ENCODE measurements at places on chromosomes 3 and 15. TPM values are rescaled to one million over a fixed set of nuclear protein-coding genes. Genes with fewer than 3 reads are reported as not detected.

- H3K27ac ChIP-seq, result peak overlapping the region; percentile 95
- peak; percentile 93 for DNase-seq
- H3K4me3 ChIP-seq, result peak overlapping the region; percentile 42
- peaks cover 55% of the 10 kb centered on the region for H3K4me1 ChIP-seq
- no peaks in the 10 kb centered on the region for H3K36me3 ChIP-seq
Measured at GRCh38 chr3:187064210-187065115, 74.8 kb downstream of the RPL39L start.

- H3K36me3 ChIP-seq, result no peaks in the 10 kb centered on the region
- no peaks in the 10 kb centered on the region for H3K4me1 ChIP-seq
- no peaks in the 10 kb centered on the region for H3K27me3 ChIP-seq
- DNase-seq, result peak; percentile 45
Measured at GRCh38 chr15:100131321-100132224, 210.2 kb downstream of the ADAMTS17 start.

DNA sequence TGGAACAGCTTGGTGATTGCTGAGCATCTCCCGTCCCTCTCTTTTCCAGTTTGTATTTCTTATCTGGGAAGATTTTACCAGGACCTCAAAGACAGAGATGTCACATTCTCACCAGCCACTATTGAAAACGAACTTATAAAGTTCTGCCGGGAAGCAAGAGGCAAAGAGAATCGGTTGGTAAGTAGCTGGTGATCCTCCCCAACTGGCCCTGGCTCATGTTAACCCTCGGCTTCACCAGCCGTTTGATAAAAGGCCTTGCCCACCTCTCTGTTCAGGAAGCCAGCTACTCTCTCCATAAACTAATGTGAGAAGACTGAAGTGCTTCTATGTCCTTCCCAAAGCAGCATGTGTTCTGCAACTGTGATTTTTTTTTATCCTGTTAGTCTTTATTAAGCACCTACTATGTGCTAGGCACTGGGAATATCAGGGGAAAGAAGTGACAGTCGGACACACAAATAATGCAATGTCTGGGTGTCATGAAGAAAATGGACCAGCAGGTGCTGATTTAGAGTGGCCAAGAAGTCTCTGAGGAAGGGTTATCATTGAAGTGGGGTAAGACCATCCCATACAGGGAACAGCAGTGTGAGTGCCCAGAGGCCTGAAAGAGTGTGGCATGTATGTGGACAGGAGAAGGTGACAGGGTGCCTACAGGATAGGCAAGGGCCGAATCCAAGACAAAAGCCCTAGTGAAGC lies 1.2 kb downstream of the MANF start:
- no peak for DNase-seq
- H3K27ac ChIP-seq, result 0 out of 2 replicates have a peak overlapping the region, but pooled peaks have one; percentile 44
- H3K27me3 ChIP-seq, result no peaks in the 10 kb centered on the region
- peak overlapping the region; percentile 91 for H3K4me3 ChIP-seq
- H3K4me1 ChIP-seq, result peaks cover 47% of the 10 kb centered on the region
- H3K36me3 ChIP-seq, result peaks cover 23% of the 10 kb centered on the region

GRCh38 chr3:4865714-4866113 lies 113.5 kb upstream of the BHLHE40 start:
- no peak overlapping the region for H3K4me3 ChIP-seq
- no peaks in the 10 kb centered on the region for H3K36me3 ChIP-seq
- H3K27me3 ChIP-seq, result no peaks in the 10 kb centered on the region
- DNase-seq, result no peak
- H3K27ac ChIP-seq, result no peak overlapping the region

- no peak for DNase-seq
- H3K4me1 ChIP-seq, result no peaks in the 10 kb centered on the region
- no peaks in the 10 kb centered on the region for H3K27me3 ChIP-seq
Measured at GRCh38 chr3:156334841-156335545, 214.6 kb downstream of the KCNAB1 start.

DNA sequence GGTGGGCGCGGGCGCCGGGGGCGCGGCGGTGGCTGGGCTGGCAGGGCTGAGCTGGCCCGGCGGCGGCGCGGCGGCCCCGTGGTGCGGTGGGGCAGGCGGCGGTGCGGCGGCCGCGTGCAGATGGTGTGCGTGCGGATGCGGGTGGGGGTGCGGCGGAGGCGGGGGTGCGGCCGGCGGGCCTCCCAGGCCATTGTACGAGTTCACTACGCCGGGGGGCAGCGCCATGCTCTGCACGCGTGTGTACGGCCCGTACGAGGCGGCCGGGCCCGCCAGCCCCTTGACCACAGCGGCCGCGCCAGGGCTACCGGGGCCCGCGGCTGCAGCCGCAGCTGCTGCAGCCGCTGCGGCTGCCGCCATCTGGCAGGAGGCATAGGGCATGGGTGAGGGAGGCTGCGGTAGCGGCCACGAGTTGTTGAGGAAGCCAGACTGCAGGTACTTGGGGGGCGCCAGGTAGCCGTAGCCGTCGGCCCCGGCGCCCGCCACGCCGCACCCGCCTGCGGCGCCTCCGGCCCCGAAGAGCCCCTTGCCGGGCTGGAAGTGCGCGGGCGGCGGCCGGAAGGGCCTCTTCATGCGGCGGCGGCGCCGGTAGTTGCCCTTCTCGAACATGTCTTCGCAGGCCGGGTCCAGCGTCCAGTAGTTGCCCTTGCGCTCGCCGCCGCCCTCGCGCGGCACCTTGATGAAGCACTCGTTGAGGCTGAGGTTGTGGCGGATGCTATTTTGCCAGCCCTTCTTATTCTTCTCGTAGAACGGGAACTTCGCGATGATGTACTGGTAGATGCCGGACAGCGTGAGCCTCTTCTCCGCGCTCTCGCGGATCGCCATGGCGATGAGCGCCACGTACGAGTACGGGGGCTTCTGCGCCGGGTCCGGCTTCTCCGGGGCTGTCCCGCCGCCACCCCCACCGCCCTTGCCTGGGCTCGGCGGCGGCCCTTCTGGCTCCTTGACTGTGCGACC lies 951 bp downstream of the FOXL2 start:
- no peaks in the 10 kb centered on the region for H3K36me3 ChIP-seq
- H3K27me3 ChIP-seq, result 0 out of 2 replicates have a peak, but pooled peaks cover 6% of the 10 kb centered on the region
- no peak for DNase-seq
- H3K4me3 ChIP-seq, result no peak overlapping the region
- no peak overlapping the region for H3K27ac ChIP-seq

GRCh38 chr15:50613600-50613999 lies 67.1 kb upstream of the USP50 start:
- no peaks in the 10 kb centered on the region for H3K27me3 ChIP-seq
- H3K4me3 ChIP-seq, result no peak overlapping the region
- peaks cover 9% of the 10 kb centered on the region for H3K36me3 ChIP-seq
- no peaks in the 10 kb centered on the region for H3K4me1 ChIP-seq

DNA sequence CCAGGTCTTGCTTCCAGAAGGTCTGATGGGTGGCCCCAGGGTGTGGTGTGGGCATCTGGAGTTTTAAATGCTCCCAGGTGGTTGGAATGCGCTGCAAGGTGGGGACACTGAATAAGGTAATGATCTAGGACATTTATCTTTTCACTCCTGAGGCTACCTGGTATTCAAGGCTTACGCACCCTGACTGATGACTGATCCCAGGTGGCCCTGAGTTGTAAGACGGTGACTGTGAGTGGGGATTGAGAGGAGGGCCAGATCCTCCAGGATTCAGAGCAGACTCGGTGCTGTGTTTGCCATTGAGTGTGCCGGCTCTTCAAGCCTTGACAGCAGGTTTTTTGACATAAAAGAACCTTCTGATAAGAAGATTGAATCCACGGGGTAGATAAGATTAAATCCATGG lies 40.3 kb downstream of the SLC6A20 start:
- DNase-seq, result no peak
- no peak overlapping the region for H3K27ac ChIP-seq
- H3K36me3 ChIP-seq, result no peaks in the 10 kb centered on the region
- no peak overlapping the region for H3K4me3 ChIP-seq

GRCh38 chr3:120160050-120160449 lies 65.8 kb upstream of the GSK3B start:
- no peaks in the 10 kb centered on the region for H3K27me3 ChIP-seq
- peak; percentile 90 for DNase-seq
- H3K4me3 ChIP-seq, result no peak overlapping the region
- no peaks in the 10 kb centered on the region for H3K36me3 ChIP-seq
- H3K27ac ChIP-seq, result peak overlapping the region; percentile 98

GRCh38 chr3:25037049-25037547 lies 391.0 kb upstream of the RARB start:
- no peaks in the 10 kb centered on the region for H3K4me1 ChIP-seq
- H3K27me3 ChIP-seq, result no peaks in the 10 kb centered on the region
- no peak overlapping the region for H3K4me3 ChIP-seq
- no peak for DNase-seq

- peaks cover 9% of the 10 kb centered on the region for H3K4me1 ChIP-seq
- DNase-seq, result peak; percentile 86
- no peak overlapping the region for H3K4me3 ChIP-seq
- H3K36me3 ChIP-seq, result no peaks in the 10 kb centered on the region
Measured at GRCh38 chr3:52525680-52526561, 7.7 kb downstream of the NT5DC2 start.

- peaks cover 38% of the 10 kb centered on the region for H3K36me3 ChIP-seq
- H3K4me3 ChIP-seq, result peak overlapping the region; percentile 93
- no peak for DNase-seq
- no peak overlapping the region for H3K27ac ChIP-seq
Measured at GRCh38 chr3:52198643-52199608, 966 bp downstream of the ALAS1 start.

DNA sequence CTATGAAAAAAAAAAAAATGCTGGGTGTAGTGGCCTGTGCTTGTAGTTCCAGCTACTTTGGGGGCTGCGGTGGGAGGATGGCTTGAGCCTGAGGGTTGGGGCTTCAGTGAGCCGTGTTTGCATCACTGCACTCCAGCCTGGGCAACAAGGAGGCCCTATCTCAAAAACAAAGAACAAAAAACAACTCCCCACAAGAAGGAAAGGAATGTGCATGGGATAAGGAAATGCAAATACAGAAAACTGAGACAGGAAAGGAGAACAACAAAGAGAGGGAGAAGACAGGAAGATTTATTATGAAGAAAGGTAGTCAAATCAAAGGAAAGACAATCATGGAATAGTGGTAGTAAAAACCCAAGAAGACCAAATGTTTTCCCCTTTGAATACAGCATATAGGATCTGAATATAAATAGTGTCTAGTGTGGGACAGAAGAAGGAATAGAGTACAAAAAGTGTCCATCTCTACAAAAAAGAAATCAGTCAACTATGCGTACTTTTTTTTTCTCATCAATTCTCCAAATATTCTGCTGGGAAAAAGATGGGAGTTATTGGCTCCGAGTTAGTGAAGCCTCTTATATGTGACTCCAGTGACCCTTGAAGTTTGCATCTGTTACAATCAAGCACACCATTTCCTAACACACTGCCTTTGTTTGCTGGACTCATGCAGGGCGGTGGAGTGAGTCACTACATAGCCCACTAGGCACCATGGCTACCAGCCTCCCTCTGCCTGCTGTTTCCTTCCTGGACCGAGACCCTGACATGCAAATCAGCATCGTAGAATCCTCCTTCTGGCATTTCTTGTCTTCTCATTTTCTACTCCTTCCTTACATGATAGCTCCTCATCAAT lies 101.2 kb upstream of the PTX3 start:
- H3K4me1 ChIP-seq, result peaks cover 15% of the 10 kb centered on the region
- no peak overlapping the region for H3K27ac ChIP-seq
- no peak overlapping the region for H3K4me3 ChIP-seq
- H3K27me3 ChIP-seq, result no peaks in the 10 kb centered on the region
- H3K36me3 ChIP-seq, result no peaks in the 10 kb centered on the region

DNA sequence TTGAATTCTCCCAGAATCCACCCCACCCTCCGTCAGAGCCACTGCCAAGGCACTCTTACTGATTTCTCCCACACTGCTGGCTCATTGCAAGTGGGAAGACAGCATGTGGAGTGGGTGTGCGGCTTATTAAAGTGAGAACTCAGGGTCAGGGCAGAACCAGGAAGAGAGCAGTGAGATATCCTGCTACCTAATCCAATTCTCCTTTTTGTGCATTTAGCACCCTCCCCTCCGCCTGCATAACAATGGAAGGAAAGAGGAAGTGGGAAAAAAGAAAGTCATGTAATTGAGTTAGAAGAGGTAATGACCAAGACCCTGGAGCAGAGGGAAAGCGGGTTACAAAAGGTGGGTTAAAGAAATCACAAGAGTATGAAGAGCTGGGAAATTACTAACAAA lies 27.8 kb upstream of the PIK3CB start:
- H3K36me3 ChIP-seq, result no peaks in the 10 kb centered on the region
- H3K27me3 ChIP-seq, result no peaks in the 10 kb centered on the region
- peak overlapping the region; percentile 100 for H3K27ac ChIP-seq
- DNase-seq, result peak; percentile 73
- peaks cover 35% of the 10 kb centered on the region for H3K4me1 ChIP-seq
- peak overlapping the region; percentile 39 for H3K4me3 ChIP-seq

DNA sequence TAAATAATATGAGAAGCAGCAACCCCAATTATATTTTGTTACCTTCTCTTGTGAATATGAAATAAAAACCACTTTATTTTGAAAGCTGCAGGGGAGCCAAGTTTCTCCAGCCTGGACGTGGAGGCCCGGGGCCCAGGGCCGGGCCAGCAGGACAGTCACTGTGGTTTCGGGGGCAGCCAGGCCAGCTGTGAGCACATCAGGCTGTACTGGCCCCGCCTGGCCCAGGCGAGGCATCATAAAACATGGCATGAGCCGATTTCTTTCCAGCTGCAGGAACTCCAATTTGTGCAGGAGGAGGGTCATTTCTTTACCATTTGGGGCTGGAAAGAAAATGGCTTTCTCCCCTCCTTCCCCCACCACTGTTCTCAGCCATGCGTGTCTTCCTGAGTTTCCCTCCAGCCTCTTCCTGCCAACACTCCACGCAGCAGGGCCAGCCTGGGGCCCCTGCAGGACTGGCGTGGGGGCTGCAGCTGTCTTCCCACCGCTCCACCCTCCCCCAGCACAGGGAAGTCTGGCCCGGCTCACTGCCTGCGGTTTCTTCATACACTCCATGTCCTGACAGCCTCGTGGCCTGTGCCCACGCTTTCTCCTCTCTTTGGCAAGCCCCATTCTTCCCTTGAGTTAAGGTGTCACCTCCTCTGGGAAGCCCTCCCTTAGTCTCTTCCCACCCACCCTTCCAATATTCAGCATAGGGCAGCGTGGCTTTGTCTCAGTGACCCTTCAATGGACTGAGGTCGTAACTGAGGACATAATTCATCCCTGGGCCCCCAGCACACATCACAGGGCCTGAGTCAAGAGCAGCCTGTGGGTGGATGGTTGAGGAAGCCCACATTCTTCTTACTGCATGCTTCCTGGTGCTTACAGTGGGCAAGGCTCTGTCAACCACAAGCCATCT lies 135.8 kb downstream of the CHSY1 start:
- no peak overlapping the region for H3K27ac ChIP-seq
- H3K4me1 ChIP-seq, result no peaks in the 10 kb centered on the region
- no peaks in the 10 kb centered on the region for H3K36me3 ChIP-seq
- H3K4me3 ChIP-seq, result no peak overlapping the region
- no peaks in the 10 kb centered on the region for H3K27me3 ChIP-seq

DNA sequence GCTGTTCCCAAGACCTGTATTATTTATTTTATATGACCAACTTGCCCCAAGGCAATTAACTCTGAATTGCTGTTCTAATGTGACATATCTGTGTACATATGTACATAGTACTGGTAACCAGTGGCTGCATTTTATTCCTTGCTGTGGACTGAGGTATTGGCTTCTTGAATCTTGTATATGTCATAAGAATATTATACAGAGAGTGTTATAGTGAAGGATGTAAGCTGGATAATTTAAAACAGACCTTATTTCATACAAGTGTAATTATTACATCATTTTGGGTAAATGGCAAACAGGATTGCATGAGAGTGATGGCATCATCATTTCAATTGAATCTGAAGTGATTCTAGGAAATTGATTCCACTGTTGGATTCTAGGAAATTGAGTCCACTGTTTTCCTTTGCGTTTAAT lies 32.9 kb downstream of the B3GALNT1 start:
- H3K4me3 ChIP-seq, result no peak overlapping the region
- H3K27me3 ChIP-seq, result no peaks in the 10 kb centered on the region
- no peak overlapping the region for H3K27ac ChIP-seq
- no peaks in the 10 kb centered on the region for H3K36me3 ChIP-seq
- H3K4me1 ChIP-seq, result peaks cover 14% of the 10 kb centered on the region

The CCR1 gene
- total RNA-seq, result 0.28 TPM

The ZPLD1 gene
- total RNA-seq, result not detected

The DHX30 gene
- 60.2 TPM for total RNA-seq

The FETUB gene
- not detected for total RNA-seq

The STXBP5L gene
- not detected for total RNA-seq
